H1 (cell line): ENCODE measurements at places on chromosomes 6 and 20.

- DNase-seq = peak; percentile 14
These were observed 9.2 kb downstream of the PYGB start for GRCh38 chr20:25257130-25257529.

DNA sequence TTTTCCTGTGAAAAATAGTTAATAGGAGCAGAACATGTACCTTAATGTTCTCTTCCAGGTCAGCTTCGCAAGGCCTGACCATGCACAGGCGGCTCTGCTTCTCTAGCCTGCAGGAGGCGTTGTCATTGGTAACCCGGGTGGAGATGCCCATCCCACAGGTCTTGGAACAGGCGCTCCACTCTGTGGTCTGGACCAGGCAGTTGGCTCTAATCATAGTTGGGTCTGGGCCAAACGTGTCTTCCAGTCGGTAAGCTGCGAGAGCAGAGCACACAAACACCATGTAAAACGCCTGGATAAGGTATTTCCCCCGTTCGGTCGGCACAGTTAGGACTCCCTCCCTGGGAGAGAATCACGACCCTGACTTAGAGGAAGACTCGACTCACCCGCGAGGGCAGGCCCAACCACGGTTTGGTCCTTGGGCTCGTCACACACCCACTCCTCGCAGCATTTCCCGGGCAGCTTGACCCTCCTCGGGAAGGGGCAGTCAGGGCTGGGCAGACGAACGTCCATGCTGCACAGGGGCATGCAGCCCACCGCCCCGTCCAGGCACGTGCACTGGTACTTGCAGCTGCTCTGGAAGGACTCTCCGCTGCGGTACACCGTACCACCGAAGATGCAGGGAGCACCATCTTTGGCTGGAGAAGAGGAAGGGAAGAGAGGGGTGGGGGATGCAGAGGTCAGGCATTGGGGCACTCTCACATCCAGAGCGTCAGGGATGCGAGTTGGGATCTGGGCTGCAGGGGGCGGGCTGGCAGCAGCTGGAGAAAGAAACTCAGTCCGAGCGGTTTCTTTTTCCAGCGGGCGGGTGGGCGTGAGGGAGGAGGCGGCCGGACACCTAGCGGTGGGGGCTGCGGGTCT lies 1.0 kb downstream of the CCN2 start:
- DNase-seq = peak; percentile 81

- DNase-seq = no peak
These were observed 68.0 kb upstream of the KCNQ5 start for GRCh38 chr6:72553531-72554511.

GRCh38 chr20:38927902-38928578 lies 1.8 kb downstream of the FAM83D start:
- no peak for DNase-seq

- no peak for DNase-seq
These were observed 577.4 kb downstream of the HTR1B start for GRCh38 chr6:76885861-76886301.

- DNase-seq = no peak
These were observed 537 bp upstream of the GABBR1 start for GRCh38 chr6:29633534-29633905.

GRCh38 chr20:43389839-43390626 lies 67.7 kb upstream of the SRSF6 start:
- DNase-seq = no peak

DNA sequence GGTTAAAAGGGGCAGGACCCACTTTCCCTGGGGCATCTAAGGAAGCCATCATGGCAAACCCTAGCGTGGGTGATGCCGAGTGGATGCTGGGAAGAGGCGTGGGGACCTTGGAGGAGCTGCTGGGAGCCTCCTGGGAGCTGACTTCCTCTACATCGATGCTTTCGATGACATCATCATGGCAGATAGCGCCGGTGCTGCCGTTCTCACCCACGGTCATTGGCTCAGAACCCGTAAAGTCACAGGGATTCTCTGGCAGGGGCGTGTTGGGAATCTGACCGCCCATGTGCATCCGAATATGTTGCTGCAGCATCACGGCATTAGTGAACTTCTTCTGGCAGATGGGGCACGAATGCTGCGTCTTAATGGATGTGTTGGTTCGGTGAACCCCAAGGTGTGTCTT lies 12.1 kb downstream of the SALL4 start:
- no peak for DNase-seq

GRCh38 chr6:35318196-35319171 lies 20.9 kb downstream of the DEF6 start:
- DNase-seq = peak; percentile 100

- no peak for DNase-seq
These were observed 1.4 kb upstream of the BPIFB2 start for GRCh38 chr20:33005908-33006775.

- no peak for DNase-seq
These were observed 38.0 kb downstream of the TSHZ2 start for GRCh38 chr20:53009979-53010735.

DNA sequence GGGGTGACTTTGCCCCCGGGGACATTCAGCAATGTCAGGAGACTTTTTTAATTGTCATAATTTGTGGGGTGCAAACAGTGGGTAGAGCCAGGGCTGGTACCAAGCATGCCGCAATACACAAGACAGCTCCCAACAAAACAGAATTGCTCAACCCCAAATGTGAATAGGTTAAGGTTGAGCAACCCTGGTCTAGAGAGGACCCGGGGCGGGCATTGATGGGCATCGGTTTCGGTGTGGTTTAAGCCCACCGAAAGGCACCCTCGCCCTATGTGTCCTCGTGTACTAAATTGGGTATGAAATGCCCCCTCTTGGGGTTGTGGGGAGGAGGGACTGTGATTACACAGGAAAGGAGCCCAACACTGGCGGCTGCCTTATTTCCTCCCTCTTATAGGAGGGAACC lies 36.0 kb downstream of the KIAA1755 start:
- DNase-seq = no peak

DNA sequence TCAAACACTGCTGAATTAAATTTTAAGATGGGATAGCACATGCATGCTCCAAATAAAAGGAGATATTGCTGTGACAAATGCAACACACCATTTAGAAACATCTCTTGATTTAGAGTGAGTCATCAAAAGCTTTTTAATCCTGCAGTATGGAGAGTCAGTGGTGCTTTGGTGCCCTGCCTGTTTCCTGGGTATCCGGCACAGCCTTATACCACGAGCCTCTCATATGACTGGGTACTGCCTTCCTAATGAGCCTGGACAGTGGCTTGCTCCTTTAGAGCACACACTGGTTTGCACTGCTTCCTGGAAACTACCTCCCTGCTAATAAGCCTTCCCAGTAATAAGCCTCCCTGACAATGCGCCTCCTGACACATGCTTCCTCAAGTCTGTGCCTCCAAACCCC lies 65.3 kb upstream of the KCNK16 start:
- no peak for DNase-seq

DNA sequence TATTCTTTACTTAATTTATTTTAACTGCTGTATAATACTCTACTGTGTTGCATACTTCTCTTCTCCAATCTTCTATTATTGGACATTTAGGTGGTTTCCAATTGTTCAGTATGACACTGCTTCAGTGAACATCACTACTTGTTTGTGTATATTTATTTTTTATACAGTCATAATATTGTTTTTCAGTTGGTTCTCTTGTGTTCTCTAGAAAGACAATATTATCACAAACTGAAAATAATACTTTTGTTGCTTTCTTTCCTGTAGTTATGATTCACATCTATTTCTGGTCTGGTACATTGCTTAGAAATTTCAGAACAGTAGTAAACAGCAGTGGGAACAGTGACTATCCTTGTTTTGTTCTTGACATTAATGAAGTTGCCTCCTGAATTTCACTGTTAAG lies 62.8 kb upstream of the GTSF1L start:
- DNase-seq = no peak

DNA sequence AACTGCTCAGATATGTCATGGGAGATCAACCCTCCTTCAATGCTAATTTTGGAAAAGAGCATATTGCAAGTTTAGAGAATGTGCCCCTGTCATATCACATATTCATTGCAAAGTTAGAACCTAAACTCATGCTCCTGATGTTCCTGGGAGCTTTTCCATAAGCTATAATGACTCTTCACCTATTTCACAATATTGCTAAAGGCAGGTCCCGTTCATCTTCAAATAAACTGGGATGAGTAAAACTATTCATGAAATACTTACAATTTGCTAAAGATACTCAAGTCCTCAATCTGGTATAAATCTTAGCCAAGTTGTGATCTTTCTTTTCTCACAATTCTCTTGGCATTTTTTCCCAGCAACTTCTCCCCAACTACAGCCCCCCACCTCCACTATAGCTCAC lies 121.7 kb upstream of the TNFAIP3 start:
- DNase-seq = no peak

DNA sequence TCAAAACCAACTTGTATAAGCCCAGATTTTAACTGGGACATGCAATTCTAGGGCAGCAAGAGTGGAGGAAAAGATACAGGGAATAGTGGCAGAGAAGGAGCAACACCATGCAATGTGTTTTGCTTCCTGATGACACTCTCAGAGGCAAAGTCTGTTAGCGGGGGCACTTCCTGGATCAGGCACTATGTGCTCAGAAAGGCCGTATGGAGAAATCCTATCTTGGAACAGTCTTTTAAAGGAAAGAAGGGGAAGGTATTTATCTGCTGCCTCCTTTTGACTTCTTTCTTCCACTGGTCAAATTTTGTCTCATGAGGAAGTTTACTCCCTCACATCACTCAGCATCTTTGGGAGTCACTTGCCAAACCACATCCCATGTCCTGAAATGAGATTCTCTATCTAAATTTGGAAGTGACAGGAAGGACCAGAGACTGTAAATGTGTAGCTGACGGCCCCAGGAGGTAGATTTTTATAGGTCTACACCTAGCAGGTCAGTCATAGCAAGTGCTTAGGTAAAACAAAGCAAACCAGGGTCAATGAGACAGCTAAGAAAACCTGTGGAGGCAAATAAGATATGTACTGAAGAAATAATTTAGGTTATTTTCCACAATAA lies 91.7 kb upstream of the ELOVL5 start:
- DNase-seq = no peak

DNA sequence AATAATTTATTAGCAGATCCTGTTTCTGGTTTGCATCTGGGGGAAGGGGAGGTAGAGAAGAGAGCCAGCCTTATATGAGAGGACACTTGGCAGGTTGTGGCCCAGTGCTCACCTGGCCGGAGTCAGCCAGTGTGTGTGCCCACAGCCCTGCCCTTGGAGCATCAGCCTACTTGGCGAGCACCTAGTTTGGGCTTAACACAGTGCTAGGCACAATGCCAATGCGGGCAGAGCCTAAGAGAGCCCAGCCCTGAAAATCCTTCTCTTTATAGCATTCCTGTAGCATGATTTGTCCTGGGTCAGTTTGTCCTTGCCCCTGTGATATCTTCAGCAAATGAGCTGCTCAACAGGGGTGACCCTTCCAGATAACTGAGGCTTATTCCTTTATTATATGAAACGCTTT lies 73.0 kb downstream of the SLX4IP start:
- no peak for DNase-seq

DNA sequence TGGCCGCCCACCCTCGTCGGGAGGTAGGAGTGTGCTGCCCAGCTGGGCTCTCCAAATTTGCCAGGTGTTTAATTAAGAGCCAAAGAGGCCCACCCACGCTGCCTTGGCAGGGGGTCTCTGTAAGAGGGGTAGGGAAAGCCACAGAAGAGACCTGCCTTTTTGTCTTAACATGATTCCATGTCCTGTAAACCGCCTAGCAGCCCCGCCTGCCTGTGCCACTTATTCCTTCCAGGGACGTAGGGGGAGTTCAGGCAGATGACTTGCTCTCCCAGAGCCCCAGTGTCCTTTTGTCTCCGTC lies 2.1 kb downstream of the FAM210B start:
- no peak for DNase-seq

GRCh38 chr20:20212675-20213096 lies 155.2 kb upstream of the INSM1 start:
- DNase-seq = no peak
